ENCODE measurements at places on chromosomes 13 and 19.

DNA sequence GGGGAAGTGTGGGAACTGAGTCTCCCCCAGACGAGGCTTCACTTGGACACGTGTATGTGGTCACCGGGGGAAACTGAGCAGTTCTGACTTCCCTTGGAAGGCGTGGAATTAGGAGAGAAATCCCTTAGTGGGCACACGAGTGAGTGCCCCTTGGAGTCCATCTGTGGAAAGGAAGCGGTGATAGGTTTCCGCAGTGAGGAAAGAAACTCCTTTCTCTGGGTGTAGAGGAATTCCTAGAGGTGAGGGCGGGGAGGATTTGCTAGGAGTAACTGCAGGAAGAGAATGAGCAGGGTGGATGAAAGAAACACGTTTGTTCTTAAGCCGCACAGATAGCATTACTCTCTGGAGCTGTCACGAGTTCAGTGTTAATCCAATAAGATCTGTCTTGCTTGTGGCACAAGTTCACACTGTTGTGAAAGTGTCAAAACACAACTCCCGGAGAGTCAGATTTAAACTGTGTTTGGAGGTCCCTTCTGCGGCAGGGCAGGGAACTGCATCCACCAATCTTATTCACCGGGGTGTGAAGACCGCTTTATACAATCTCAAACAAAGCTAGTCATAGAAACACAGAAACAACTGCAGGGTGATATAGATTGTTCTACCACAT lies 1.2 kb downstream of the KL start:
- no peak for DNase-seq

GRCh38 chr13:27465611-27466010 lies 15.2 kb upstream of the MTIF3 start:
- DNase-seq: no peak

DNA sequence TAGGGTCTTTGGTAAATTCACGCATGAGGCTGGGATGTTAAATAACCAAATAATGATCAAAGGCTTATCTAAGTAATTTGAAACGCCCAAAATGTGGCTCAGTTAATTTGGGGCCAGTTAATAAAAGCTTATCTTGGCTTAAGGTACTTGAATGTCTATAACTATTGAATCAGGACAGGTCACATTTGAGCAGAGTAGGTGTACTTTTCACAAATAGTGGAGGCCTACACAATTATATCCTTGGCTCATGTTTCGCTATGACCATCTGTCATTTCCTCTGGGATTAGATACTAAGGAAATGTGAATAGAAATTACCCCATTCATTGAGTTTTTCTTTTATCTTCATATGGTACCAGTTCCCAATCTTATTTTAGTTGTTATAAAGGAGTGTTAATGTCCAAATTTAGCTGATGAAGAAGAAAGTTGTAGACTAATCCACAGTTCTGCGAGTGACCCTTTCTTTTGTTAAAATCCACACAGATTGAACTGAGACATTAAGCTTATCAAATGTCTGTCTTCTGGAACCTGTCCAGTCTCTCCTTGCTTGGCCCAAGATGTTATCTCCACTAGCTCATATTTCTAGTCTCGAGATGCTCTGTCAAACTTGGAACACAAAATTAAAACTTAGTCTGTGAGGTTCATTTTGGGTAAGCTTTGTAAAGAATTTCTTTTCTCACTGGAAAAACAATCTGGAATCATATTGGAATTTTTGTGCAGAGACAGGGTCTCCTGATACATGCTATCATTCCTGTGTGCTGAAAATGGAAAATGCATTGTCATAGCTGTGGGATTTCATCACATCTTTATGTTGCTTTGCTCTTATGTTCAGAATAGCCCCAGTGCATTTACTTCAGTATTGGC lies 31.0 kb downstream of the SLAIN1 start:
- no peak for DNase-seq

DNA sequence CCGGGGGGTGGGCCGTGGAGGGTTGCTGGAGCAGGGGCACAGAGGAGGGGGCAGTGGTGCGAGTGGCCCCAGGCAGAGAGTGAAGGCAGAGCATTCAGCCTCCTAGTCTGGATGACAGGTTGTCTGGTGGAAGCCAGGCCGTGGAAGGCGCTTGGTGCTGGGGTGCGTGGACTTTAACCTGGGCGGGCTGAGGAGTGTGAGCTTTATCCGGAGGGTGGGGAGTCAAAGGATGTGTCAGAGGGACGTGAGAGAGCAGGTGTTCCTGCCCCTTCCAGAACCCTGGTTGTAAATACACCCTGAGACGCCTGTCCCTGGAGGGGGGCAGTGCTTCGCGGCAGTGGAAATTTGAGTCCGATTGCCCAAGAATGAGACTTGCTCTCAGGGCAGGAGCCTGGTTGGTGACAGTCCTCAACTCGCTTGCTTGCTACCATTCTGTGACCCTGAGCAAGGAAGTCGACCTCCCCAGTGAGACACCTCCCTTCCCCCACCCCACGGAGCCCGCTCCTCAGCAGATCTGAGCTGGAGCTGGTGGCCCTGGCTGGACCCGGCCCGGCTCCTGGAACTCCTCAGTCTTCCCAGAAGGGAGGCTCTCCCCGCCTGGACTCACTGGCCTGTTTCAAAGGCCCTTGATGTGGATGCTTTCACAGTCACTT lies 2.3 kb downstream of the SPPL2B start:
- no peak for DNase-seq

DNA sequence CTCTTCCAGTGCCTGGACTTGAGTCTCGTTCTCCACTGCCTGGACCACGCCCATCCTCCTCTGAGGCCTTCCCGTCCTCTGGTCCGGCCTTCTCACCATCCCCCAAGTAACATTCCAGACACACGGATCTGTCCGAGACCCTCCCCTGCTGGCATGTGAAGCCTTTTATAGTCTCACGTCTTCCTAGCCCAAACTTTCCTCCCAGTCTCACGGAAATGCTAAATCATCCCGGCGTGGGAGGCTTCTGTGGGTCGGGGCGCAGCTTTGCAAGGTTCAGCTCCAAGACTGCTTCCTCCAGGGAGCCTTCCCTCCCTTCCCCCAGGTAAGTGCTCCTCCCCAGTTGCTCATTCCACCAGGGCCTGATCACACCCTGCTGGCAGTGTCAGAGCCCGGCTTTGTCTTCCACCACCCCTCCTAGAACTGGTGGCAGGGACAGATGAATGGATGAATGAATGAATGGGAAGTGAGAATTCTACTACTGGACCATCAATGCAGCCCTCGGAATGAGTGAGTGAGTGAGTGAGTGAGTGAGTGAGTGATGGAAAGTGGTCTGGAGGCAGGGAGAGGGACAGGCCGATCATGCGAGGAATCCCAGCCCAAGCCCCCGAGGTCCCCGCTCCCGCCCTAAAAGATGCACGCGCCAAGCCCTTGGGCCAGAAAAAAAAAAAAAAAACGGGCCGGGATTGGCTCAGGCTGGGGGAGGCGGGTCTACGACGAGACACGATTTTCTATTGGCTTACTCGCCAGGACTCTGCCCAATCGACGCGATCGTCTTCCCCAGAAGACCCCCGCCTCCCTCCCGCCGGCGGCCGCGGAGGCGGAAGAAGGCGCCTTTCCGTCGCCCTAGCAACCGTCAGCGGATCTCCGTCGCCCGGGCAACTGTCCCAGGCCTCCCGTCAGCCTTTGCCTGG lies 9.3 kb downstream of the EPHX3 start:
- peak; percentile 94 for DNase-seq

GRCh38 chr19:4847190-4847973 lies 15.9 kb upstream of the TICAM1 start:
- no peak for DNase-seq

DNA sequence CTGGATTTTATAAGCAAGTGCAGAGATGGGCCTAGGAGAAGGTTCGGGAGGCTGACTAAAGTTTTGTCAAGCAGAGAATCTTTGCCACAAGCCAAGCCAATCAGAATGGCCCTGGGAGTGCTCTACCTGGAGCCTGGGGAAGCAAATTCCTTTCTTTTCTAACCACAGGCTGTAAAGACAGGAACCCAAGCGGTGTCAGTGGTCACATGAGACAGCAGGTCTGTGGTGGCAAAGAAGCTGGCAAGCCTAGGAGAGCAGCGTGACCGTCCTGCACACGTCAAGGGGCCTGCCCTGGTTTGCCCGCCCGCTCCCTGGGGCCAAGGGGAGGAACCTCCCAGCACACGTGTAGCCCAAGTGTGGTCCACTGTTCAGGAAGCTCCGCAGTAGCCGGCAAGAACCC lies 90.8 kb downstream of the IPO5 start:
- DNase-seq: no peak

- DNase-seq: no peak
Observed at GRCh38 chr13:29752175-29752574, 98.2 kb downstream of the UBL3 start.
